LHCN-M2 (cell line): ENCODE measurements at places on chromosomes 2 and 18. TPM values are rescaled to one million over a fixed set of nuclear protein-coding genes. Genes with fewer than 3 reads are reported as not detected.
A peak's percentile ranks its signal among the peaks of the same experiment; 100 is the strongest.

DNA sequence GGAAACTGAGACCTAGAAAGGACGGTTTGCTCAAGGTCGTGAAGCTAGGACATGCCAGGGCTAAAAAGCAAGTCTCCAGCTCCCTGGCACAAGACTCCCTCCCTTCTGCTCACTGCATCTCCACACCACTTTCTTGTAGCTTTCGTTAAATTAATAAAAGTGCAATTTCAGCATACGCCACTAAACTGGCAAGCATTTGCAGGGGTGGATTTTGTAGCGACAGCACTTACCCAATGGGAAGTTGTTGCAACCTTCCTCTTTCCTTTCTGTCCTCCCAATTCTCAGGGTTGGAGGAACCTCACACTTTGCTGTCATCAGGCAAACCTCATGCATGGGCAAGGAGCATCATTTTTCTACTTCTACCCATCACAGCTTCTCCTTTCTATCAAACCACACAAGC is 7.4 kb upstream of the RHOB start:
- no peak for DNase-seq

GRCh38 chr2:195027947-195028346 is 629.1 kb upstream of the SLC39A10 start:
- DNase-seq: no peak

The CTAGE1 gene
- total RNA-seq: not detected in 2 replicates

The NCKAP5 gene
- total RNA-seq: 0.40 and 0.58 TPM in 2 replicates

DNA sequence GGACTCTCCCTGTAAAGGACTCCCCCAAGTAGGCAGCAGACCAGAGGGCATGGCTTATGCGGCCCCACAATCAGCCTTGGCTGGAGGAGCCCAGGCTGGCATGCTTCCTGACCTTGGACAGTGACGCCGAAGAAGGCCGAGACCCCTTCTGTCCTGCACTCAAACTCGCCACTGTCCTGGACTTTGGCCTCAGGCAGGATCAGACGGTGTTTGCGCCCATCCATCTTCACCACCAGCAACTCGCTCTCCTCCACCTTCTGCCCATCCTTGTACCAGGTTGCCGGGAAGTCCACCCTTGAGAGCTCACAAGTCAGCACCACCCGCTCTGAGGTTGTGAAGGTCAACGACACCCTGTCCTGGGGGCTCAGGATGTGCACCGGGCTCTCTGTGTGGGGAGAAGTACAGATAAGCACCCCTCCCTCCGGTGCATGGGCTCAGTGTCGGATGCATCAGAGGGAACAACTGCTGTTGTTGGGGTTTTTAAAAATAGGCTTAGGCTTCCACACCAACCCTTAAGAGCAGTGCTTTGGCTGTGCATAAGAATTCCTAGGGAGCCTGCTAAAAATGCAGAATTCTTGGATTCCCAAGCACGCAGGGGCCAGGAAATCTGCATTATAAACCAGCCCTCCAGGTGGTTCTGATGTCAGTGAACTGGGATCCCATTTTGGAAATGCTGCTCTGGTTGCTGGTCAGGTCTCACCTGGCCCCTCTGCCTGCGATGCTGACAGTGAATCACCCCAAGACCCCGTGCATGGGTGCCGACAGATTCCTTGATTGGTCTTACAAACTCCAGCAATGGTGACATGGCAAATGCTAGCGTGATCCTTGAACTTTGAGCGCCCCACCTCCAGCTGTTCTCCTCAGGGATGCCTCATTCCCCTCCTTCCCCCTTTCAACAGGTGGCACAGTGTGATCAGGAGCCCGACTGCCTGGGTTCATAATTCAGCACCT is 5.9 kb downstream of the OBSL1 start:
- DNase-seq: no peak

DNA sequence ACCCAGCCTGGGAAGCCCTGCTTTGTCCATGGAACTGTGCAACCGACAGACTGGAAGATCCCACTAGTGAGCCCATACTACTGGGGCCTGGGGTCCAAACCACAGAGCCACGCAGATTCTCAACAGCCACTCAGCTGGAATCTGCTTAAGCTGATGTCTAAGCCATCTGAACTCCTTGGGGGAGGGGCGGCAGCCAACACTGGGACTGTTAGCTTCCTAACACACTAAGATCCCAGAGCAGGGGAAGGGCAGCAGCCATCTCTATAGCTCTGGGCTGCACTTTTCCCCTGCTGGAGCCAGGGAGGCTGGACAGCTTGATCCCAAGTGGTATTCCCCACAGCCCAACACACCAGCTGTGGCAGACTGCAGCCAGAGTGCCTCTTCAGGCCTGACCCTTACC is 118.3 kb downstream of the RPRM start:
- DNase-seq: no peak

GRCh38 chr2:216632952-216633615 is at the start of gene IGFBP2:
TSS of gene IGFBP2 (plus strand) at chr2:216633420. CDS start at chr2:216633524, 104 bp downstream.
- no peak for DNase-seq

GRCh38 chr2:33196700-33197099 is 249.9 kb downstream of the LTBP1 start:
- DNase-seq: no peak

GRCh38 chr2:152454960-152455359 is 120.0 kb downstream of the FMNL2 start:
- no peak for DNase-seq

The C2orf72 gene
- total RNA-seq: 0.06 and 0.13 TPM in 2 replicates

- DNase-seq: no peak
These were observed 41.8 kb downstream of the UBXN4 start for GRCh38 chr2:135783439-135783838.

DNA sequence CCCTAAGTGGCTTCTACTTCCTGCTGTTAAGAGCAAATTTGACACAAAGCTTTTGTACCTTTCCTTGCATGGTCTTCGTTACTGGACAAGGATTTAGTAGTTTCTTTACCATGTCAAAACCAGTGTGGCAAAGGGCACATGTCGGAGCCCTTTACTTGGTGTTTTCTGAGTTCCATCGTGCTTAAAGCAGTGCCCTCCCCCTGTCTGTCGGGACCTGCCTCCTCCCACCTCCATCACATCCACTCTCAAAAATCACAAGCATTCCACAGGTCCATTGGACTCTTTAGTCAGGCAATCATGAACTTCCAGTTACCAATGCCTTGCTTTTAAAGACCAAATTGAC is 763 bp downstream of the CCDC141 start:
- DNase-seq: no peak

GRCh38 chr18:79697976-79698375 is 18.4 kb downstream of the CTDP1 start:
- no peak for DNase-seq

DNA sequence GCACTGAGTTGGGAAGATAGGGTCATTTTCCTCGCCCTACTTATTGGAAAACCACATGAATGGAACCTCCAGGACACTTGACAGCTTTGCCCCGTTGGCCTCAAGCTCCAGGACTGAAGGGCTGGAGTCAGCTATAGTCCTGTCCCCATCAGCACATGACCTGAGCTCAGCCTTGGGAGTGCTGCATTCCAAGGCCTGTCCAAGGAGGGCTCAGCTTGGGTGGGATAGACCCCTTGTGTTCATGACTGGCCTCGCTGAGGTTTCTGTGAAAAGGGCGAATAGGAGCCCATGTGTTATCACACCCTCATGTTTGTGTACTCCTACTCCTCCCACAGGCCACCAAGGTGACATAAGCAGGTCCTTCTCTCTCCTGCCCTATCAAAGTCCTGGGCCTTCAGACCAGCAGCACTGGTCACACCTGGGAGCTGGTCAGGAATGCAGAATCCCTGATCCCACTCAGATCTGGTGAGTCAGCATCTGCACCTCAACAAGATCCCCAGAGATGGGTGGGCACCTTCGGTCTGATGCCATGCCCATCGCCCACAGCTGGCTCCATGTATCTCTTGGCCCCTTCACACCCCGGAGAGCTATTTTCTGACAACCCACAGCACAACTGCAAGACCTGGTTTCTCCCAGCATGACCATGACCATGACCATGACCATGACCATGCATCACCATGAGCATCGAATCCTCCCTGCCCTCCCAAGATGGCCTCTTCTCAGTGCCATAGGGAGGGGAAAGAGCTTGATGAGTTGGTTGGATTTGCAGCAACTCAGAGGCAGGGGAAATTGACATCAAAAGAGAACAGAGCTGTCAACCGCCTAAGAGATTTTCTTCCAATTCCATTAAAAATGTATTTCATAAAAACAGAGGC is 83.0 kb upstream of the RAB6C start:
- no peak for DNase-seq

The PTPN2 gene
- 36.5 and 40.2 TPM in 2 replicates for total RNA-seq

DNA sequence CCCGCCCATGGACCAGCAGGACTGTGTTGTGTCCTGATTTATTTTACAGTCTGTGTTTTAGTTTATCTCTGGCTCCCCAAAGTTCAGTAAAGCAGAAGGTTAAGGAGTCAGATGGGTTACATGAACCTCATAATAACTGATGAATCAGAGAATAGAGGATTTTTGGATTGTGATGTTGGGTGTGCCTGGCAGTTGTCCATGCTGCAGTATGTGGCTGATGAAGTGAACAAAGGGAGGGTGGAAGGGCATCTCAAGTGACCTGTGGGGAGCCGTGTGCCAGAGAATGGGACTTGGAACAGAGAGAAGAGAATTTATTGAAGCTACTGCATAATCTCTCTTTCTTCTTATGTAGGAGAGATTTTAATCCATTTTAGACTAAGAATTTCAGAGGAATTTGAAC is 145.5 kb downstream of the MAP4K4 start:
- DNase-seq: peak; percentile 86

DNA sequence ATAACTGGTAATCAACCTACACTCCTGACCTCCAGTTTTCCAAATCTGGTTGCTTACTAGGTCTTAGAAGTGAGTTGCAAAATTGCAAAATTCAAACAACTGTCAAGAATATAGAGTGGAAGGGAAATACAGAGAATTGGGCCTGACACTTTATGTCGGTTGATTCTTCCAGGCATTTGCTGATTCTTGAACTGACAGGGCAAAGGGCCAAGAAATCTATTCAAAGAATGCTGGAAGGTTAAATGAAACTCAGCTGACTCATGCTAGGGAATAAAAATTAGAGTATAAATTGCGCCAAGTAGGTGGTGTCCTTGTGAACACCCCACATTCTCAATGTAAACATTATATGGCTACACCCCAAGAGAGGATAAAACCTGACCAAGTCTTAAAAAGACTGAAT is 21.5 kb upstream of the ZSCAN30 start:
- peak; percentile 37 for DNase-seq

- no peak for DNase-seq
These were observed 26.5 kb upstream of the ERICH2 start for GRCh38 chr2:170743530-170744239.

- DNase-seq: no peak
These were observed 123.1 kb upstream of the XIRP2 start for GRCh38 chr2:166765141-166765540.

The UGT1A7 gene
- total RNA-seq: not detected in 2 replicates

DNA sequence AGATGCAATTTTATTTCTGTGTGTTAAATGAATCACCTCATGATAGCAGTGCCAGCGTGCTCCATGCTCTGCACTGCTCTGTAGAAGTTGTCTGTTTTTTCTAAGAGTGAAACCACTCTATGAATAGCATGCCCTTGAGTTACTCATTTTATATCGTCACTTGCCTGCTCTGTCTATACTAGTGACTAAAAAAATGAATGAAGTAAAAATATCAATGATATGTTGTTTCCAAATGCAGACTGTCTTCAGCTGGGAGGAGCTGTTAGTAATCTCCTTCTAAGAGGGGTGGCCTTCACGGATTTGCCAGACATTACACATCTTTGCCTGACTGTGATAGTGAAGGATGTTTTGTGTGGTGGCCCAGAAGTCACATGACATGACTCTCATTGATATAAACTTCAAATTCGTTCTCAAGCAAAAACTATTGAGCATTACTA is 852.1 kb downstream of the CNTNAP5 start:
- DNase-seq: no peak

DNA sequence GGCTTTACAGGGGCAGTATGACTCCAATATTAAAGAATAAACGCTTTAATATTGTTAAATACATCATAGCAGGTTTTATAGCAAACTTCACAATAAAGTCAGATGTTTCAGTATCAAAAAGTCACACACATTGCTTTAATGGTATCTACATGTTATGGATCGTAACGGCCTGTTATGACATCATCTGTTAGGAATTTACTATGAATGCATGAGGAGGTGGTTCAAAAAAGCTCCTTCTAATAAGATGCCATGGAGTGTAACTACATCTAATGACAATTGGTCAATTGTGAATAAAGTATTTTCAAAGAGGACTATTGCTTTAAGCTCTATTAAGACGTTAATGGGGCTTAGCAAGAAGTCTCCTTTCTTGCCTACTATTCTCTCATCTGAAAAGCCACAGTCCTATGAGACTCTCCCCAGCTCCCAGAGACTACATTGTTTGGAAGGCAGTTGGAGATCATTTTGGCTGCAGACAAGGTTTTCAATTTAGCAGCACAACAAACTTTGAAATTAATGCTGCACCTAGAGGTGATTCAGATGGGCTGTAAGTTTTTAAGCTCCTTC is 300.7 kb upstream of the MEIS1 start:
- no peak for DNase-seq

The PID1 gene
- 32.3 and 35.6 TPM in 2 replicates for total RNA-seq

- no peak for DNase-seq
These were observed 207.7 kb downstream of the BCL2 start for GRCh38 chr18:63111671-63112402.

GRCh38 chr2:190069936-190070696 is 7.6 kb upstream of the MSTN start:
- DNase-seq: peak; percentile 74

The MAL gene
- total RNA-seq: not detected in 2 replicates

DNA sequence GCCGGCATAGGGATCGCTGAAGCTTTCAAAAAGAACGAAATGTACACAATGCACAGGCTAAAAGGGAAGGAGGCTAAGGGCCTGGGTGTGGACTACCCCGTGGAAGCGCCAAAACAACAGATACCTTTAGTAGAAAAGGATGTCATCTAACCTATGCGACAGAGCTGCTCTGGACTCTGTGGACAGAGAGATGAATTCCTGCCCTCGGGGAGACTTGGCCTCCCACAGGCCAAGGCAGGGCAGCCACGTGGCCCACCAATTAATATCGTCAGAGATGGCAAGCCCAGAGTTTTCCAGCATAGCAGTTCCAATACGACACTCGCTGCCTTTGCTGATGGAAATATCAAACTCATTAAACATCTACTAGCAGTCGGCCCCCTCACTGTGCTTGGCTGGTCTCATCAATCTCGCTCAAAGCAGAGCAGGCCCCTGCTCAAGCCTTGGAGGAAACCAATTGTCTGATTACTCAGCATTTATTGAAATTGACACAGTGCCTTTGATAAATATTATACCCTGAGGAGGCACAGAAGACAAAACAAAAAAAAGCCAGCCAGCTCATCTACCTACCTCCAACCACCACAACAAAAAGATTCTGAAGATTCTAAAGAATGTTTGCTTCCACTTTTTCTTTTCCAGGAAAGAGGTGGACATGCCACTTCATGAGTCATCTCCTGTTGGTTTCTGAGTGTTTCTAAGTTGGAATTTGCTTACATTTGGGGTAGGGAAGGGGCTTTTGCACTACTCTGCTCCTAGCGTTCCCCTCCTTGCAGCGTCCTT is 79.0 kb upstream of the ACAA2 start:
- no peak for DNase-seq
